ENCODE measurements at places on chromosomes 2 and 18.

- DNase-seq: no peak
These were observed 26.4 kb downstream of the IDH1 start for GRCh38 chr2:208228476-208228875.

DNA sequence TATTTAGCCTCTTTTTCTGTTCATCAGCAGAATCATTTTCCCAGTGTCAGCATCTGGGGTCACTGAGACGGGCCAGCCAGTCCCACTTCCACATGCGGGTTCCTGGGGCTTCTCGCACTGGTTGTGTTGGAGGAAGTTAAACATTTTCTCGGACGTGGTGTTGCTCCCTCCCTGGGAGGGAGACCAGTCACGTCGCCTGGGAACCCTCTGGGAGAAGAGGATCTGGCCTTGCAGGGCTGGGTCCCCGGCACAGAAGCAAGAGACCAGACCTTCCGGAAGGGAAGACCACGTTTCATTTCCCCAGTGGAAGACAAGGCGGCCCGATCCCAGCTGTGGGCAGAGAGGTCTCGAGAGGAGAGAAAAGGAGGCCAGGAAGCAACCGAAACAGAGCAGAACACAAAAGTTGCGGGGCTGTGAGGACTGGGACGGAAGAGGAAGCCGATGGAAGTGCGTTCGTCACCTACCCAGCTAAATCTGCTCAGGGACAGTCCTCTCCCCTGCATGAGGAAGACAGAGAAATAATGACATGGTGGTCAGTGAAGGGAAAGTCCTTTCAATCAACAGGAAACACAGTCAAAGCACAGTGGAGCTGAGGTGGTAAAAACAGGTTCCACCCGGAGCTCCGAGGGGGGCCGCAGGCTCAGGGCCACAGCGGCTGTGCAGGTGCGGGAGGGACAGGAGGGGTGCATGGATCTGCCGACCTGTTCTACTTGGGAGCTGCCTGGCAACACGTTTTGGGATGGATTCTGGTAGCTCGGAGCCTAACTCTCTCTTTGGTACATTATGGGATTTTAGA, 144.4 kb downstream of the MBP start:
- DNase-seq: no peak

DNA sequence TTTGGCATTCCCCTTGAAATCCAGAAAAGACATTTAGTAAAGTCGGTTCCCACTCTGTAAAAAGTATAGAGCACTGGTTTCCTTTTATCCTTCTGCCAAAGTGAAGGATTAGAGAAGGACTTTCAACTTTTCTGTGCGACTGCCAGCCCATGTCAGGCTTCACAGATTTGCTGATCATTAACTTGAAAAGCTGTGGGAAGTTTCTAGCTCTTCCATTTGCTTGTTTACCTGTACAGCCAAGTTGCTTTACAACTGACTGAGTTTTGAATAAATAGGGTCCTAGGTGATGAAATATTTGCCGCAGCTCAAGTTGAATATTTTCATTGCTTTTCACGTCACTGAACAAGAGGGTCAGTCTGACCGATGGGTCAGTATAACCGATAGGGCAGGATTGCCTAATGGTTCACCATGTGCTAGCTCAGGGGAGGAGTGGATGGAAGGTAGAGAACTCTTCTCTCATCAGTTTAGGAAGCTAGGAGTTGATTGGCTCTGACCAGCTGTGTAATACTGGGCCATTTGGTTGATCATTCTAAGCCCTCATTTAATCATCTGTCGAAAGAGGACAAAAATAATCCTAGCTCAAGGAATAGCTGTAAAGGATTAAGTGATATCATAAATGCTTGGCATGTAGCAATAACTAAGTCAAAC, 30.4 kb downstream of the UPP2 start:
- no peak for DNase-seq

GRCh38 chr2:128661311-128661710, 342.6 kb upstream of the HS6ST1 start:
- DNase-seq: no peak

DNA sequence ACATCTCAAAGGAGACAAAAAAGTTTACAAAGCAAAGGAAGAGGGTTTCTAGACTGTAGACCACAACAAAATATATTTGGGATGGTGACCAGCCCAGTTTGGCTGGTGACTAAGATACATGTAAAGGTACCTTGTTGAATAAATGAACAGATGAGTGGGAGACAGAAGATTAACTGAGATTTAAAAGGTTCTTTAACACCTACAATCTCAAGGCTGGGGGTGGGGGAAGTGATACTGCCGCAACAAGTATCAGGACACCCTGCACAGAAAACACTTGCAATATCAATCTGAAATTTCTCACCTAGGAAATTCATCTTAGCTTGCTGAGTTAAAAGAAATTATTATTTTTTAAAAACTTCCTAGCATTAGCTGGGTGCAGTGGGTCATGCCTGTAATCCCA, 8.3 kb downstream of the RNF149 start:
- no peak for DNase-seq

GRCh38 chr2:156192468-156192867, 140.1 kb downstream of the NR4A2 start:
- DNase-seq: no peak

DNA sequence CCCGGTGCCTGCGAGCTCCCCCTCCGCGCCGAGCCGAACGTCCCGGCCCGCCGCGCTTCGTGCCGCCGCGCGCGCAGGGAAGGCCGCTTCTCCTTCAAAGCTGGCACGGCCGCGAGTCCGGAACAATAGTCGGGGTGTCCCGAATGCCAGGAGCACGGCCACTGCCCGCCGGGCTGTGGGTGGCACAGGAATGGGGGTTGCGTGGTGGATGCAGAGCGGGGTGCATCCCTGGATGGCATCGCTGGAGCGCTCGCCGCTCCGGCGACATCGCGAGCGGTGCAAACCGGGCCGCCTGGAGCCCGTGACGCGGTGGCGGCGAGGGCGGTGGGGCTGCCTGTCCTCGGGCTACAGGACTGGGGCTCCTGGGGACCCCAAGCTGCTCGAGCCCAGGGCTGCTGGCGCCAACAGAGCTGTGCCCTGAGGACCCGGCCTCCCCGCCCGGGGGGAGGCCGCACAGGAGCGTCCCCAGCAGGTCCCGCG, 1.1 kb upstream of the SATB2 start:
- DNase-seq: peak; percentile 59

DNA sequence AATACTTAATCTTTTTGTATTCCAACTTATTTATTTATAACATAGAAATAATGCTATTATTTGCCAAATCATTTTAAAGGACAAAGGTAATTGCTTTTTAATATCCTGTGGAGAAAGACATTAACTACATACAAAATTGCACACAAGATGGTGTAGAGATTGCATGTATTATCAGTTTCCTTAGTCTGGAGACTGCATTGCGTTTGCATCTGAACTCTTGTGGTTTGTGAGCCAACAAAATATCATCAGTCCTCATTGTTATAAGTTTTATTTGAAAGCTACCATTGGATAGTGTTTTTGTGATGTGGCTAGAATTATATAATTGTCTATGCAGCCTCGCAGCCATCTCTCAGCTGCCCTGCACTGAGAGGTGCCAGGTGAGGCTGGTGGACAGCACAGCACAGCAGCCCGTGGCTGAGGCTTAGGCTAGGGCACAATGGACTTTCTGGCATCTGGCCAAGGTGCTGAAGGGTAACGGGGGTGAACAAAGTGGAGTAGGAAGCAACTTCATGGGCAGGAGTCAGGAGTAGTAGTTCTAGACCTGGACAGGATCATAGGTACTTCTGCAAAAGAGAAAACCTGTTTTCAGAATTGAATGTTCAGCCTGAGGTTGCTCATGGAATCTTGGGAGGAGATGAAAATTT, 15.1 kb downstream of the RASGRP3 start:
- DNase-seq: peak; percentile 32

DNA sequence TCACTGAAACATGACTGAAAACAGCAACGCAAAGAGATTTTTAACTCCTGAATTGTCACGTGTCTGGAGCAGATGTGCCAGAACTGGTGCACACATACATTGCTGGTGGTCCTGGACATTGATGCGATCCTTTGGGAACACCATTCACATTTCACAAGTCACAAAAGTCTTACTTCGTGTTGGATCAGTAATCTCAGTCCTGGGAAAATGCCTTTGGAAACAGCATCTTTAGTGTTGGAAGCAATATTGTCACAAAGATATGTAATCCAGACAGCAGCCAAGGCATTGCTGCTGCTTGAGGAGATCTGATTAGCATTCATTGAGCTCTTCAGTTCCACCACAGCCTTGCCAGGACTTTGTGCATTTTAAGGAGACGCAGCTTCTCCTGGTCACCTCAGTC, 126.2 kb upstream of the SH3BP4 start:
- no peak for DNase-seq

GRCh38 chr2:216827073-216827720, 32.7 kb downstream of the TNP1 start:
- DNase-seq: no peak

- no peak for DNase-seq
These were observed 1411.6 kb upstream of the CDH2 start for GRCh38 chr18:29588446-29589100.

GRCh38 chr18:5414546-5414945, 119.0 kb upstream of the ZBTB14 start:
- DNase-seq: peak; percentile 28
